Stimulated activated CD8-positive, alpha-beta memory T cell treated with anti-CD3 and anti-CD28 coated beads, Interleukin-4, amount 100 ng/mL, for 4 hours (primary cell): ENCODE measurements at places on chromosomes 1 and 21.

GRCh38 chr1:21143752-21144151 lies 32.9 kb downstream of the EIF4G3 start:
- DNase-seq, result no peak

DNA sequence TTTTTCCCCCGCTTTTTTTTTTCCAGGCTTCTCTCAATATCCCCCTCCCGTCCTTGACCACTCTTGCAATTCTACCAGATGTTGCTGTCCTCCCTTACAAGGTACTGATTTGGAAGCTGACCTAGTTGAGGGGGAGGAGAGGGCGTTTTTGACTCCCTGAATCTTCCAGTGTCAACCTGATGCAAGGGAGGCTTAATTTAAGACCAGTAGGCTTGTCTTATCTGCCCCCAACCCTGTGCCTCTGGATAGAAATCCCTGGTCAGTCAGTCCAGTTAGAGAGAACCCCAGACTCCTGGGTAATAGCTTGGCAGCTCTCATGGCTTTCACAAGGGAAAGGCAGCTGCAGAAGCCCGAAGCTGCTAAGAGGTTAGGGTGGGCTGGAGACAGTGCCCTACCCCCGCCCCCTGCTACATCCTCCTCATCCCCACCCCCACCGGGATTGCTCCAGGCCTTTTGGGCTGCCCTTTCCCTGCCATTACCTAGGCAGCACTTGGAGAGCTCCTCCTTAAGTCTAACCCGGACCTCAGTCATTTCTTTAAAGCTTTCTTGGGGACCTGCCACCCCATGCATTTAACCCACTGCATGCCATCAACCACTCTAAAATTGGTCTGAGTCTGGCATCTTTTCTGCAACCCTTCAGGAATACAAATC lies 3.6 kb downstream of the ACKR1 start:
- no peak for DNase-seq

DNA sequence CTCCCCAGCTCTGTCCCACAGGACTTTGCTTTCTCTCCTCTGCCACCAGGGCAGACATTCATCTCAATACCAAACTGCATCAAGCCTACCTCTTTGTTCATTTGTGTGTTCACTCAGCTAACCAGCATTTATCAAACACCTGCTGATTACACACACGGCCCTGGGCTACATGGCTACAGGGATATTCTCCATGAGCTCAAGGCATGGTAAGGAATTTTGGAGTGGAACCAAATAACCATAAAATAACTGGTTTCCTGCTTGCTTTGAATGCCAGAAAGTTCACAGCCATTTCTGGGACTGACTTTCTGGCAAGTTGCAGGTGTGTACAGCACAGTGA lies 54.6 kb downstream of the LDLRAD2 start:
- no peak for DNase-seq

DNA sequence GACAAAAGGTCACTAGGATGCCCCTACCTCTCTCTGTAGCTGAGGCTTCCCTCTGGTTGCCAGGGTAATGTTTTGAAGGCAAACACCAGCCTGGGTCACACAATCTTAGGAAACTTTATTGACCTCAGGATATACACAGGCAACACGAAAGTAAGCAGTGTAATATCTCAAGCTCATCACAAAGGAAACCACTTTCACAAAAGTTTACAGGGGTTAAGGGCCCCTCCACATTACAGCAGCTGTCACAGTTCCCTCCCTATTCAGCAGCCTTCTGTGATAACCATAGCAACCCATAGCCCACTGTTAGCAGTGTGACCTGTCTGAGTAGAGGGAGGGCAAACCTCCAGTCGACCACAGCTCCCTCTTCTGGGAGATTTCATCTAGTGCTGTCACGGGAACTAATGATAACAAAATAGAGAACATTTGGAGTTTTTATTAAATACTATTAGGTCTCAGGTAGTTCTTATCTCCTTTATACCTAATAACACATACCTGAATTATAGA lies 149.8 kb downstream of the PTPRC start:
- no peak for DNase-seq

DNA sequence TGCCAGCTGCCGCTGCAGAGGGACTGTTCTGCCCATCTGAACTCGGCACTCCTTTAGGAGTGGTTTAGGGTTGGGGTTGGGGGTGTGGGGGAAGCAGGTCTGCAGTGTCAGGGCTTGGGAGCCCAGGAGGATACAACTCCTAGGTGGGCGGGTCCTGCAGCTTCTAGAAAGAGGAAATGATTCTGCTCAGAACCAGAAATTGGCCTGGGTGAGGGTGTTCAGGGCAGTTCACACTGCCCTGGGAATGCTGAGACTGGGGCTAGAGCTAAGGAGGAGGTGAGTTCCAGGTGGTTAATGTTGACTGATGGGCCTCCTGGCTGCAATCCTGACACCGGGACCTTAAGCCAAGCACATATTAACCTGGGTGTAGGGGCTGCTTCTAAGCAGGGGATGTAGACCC lies 4.8 kb upstream of the SLC26A9 start:
- DNase-seq, result no peak

GRCh38 chr1:62057641-62058290 lies 136.9 kb upstream of the L1TD1 start:
- no peak for DNase-seq

GRCh38 chr21:26936641-26937040 lies 30.2 kb downstream of the ADAMTS5 start:
- no peak for DNase-seq
